SIG-M5 (cell line): ENCODE measurements at places on chromosomes 7 and 10.

DNA sequence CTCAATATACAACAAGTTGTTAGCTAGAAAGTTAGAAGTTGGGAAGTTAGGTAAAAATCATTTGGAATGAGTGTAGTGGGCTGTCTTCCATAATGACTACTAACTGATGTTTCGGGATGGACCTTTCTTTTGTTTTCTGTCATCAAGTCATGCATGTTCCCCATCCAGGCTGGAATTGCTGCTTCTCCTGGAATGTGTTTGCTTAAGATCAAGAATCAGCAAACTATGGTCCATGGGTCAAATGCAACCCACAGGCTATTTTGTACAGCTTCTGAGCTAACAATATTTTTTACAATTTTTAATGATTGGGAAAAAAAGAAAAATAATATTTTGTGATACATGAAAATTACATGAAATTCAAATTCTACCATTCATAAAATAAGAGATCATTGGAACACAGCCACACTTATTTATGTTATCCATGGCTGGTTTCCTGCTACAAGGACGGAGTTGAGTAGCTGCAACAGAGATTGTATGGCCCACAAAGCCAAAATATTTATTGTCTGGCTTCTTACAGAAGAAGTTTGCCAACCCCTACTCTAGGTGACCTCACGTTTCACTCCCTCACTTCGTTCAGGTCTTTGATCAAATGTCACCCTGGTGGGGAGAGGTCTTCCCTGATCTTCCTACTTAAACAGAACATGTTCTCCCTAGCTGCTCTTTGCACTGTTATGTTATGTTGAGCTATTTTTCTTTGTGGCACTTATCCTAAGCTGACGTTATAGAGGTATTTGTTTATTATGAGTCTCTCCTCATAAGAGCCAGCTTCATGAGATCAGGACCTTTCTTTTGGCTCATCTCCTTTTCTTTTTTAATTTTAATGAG is 127.1 kb downstream of the RALA start:
- no peak for DNase-seq

DNA sequence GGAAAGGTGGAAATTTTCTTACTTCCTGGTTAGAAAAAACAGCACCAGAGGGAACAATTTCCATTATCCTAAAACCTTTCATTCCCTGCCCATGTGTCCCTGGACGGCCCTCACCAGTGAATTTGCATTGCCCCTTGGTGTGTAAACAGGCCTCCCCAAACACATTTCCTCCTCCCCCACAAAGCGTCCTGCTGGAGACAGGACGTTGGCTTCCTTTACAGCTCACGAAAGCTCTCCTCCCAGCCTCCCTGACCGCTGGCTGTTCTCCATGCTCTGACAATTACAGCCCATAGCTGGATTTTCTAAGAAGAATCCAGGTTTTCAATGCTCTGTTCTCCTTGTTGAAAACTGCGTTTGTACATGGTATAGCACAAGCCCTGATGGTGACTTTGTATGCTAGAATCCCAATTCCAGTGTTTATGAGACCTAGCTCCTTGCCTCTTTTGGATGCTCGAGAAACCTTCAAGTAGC is 724.2 kb upstream of the CELF2 start:
- DNase-seq = no peak

DNA sequence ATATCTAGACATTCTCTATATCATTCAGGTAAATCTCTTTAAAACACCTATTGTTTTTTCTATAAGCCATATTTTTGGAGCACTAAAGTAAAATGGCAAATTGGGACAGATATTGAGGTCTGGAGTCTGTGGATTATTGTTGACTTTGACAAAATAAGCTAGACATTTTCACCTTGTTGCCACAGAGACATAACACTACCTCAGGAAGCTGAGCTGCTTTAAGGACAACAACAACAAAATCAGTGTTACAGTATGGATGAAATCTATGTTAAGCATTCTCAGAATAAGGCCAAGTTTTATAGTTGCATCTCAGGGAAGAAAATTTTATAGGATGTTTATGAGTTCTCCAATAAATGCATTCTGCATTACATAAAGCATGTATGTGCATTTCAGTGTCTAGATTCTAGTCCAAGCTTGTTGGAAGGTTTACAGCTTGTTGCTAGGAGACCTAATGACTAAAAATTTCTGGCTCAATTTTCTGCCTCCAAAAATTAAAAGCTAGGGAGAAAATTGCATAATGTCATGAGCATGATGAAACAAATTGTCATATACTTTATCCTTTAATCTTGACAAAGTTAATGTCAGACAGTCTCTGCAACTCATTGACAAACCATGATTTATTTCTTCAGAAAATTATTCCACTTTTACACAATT is 18.3 kb downstream of the LIPM start:
- no peak for DNase-seq

DNA sequence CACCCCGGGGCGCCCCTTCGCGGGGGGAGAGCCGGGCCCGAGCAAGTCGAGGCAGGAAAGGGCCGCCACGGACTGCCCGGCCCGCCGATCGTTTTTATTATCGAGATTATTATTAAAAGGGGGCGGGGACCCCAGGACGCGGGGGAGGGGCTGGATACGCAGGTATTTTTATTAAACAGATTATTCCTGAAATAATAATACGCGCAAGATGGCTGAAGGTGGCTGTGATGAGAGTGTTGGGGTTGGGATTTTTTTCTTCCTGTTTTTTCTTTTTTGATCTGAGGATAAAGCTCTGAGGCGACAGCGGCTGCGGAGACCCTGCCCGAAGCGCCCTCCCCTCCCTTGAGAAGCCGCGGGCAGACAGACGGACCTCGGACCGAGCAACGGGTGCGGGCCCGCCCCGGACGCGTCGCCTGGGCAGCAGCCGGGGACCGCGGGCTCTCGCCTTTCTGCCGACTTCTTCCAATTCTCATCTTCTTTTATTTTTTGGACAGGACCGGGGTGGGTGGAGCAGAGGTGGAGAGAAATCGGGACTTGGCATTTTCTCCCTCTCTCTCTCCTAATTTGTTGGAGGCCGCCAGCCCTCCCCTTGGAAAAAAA is 1.4 kb upstream of the TRIM8 start:
- no peak for DNase-seq

DNA sequence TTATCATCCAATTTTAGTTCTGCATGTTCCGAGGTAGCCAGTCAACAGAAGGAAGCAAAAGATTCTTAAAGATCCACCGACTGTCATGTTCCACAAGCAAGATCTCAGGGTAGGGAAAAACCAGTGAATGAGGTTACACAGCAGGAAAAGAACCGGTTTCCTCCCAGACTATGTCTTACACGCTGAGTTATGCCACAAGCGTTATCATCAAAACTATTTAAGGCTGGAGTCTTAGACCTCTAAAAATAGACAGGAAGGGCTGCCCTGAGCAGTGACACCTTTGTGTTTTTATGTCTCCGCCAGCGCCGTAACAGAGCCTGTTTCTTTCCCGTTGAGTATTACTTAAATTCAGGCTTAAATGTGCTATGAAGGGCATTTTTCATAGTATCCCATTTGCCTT is 48.3 kb downstream of the PROSER2 start:
- no peak for DNase-seq

- DNase-seq = no peak
Observed at GRCh38 chr7:19213746-19214145, 68.5 kb upstream of the FERD3L start.

- no peak for DNase-seq
Observed at GRCh38 chr10:76382381-76382851, 951.0 kb downstream of the LRMDA start.

DNA sequence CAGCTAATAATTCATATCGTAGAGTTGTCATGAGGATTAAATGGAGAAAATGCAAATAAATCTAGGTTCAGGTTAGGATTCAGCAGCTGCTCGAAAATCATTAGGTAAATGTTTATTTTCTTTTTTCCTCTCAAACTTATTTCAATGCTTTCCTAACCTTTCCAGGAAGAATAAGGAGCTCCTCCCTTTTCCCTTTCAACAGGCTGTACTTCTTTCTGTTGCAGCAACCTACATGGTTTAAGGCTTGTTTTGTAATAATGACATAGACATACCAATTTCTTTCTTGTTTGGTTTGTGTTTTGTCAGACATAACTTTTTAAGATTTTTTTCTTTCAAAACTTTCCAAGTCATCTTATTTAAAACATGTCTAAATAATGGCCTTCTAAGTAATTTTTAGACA is 18.2 kb downstream of the GPR141 start:
- DNase-seq = no peak
